Jurkat, Clone E6-1 (cell line): ENCODE measurements at places on chromosomes 12 and 14.
A peak's percentile ranks its signal among the peaks of the same experiment; 100 is the strongest.

DNA sequence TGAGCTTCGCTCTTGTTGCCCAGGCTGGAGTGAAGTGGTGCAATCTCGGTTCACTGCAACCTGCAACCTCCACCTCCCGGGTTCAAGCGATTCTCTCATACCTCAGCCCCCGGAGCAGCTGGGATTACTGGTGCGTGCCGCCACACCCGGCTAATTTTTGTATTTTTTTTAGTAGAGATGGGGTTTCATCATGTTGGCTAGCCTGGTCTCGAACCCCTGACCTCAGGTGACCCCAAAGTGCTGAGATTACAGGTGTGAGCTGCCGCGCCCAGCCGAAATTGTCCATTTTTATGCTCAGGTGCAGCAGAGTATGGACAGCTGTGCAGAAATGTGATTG, 19.2 kb upstream of the CYP46A1 start:
- no peak for DNase-seq

DNA sequence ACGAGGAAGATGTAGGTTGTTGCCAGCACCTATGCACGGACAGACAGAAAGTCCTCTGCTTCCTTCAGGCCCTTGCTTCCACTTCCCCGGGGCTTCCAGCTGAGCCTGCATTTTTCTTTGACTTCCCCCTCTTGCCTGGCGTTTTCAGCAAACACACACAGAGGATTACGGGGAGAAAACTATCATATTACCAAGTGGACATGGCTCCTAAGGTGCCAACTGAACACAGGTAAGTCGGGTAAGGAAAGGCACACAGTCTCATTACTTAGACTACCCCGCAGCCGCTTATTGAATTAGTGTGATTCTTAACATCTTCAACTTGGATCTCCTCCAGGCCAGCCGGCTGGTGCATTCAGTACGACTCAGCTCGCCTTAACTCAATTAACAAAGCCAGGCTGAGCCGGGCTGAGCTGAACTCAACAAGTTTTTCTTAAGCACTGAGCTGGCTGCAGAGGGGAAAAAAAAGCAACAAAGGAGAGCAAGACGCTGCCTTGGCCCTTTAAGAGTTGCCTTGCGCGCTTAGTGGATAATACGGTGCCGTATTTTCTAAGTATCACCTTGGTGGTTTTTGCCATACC, 19.2 kb upstream of the MAP1LC3B2 start:
- no peak for DNase-seq

DNA sequence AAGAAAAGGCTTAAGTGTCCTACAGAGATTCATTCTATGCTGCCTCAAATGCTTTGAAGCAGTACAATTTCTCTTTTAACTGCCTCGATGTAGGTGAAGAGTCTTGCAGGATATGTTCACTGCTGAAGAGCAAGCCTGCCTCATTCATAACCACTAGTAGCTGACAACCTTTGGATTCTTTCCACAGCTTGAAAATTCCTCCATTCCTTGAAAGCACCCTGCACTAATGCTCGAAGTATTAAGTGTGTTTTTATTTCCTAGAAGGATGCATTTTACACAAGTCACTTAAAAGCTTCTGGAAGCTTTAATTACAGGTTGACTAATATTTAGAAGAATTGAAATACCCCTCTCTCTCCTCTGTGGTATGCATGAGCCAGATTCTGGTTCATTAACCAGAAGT, 429.4 kb downstream of the DIO2 start:
- DNase-seq: no peak

GRCh38 chr12:58388261-58388660, 446.9 kb downstream of the ATP23 start:
- DNase-seq: peak; percentile 8

- no peak for DNase-seq
Measured at GRCh38 chr12:48122065-48122834, 3.1 kb downstream of the PFKM start.
